ENCODE measurements at places on chromosomes 13 and 19.

- peak; percentile 10 for DNase-seq
These were observed 297.0 kb downstream of the RBM26 start for GRCh38 chr13:79108914-79109643.

DNA sequence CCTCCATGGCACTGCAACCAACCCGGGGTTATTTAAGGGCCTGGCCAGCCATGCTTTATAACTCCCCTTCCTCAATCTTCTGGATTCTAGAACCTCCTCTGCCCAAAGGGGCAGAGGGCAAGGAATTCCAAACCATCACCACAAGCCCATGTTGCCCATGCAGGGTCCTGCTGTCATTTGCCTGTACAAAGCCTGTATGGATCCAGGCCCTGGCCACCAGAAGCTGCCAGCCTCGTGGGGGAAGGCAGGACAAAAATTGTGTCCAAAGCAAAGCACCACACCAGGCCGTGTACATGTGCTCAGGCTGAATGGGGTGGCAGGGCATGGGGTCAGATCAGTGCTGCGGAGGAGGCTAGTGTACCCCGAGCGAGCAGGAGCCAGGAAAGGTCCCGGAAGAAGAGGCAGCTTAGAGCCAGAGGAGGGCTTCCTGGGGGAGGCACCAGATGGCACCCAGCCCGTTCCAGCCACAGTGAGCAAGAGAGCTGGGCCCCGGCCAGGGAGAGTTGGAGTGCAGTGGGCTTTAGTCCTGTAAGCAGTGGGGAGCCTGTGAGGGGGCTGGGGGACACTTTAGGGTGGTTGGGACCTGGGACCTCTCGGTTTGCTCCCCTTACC, 35.8 kb downstream of the CAPN12 start:
- no peak for DNase-seq

- no peak for DNase-seq
These were observed 257.7 kb downstream of the SPRY2 start for GRCh38 chr13:80083081-80083852.

DNA sequence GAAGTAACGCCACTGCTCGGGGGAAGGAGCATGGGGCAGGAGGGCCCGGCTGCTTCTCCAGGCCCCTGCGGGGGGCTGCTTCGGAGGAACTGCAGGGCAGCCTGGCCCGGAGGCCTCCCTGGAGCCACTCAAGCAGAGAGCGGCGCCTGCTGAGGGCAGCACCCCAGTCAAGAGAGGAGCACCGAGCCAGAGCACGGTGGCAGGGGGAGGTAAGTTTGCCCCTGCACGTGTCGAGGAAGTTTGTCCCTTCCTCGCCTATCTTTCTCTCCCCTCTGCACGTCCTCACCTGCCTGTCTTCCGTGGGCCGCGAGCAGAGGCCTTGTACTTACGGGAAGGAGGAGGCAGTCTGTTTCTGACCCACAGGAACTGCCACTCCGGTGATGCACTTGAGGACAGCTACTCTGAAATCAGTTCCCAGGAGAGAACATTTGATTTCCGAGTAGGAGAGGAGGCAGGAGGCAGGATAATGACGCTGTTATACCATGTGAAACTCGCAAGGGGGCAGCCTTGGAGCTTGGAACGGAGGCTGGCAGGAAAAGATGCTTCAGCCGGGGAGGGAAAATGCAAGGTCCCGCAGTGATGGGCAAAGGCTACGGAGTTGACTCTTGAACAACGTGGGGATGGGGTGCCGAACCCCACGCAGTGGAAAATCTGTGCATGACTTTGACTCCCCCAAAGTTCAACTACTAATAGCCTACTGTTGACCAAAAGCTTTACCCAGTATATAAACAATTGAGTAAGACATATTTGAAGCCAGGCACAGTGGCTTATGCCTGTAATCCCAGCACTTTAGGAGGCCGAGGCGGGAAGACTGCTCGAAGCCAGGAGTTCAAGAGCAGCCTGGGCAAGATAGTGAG, 5.0 kb downstream of the FFAR1 start:
- peak; percentile 28 for DNase-seq

DNA sequence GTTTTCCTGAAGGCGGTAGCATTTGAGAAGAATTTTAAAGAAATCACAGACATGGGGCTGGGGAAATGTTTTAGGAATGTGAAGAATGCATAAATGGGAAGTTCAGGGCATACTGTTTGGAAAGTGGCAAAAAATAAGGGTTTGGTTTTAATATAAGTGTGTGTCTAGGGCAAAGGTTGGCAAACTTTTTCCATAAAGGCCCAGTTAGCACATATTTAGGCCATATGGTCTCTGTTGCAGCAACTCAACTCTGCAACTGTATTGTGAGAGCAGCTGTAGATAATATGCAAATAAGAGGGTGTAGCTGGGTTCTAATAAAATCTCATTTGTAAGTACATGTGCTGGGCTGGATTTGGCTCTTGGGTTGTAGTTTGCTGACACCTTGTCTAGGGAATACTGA, 521.9 kb downstream of the DIAPH3 start:
- no peak for DNase-seq

DNA sequence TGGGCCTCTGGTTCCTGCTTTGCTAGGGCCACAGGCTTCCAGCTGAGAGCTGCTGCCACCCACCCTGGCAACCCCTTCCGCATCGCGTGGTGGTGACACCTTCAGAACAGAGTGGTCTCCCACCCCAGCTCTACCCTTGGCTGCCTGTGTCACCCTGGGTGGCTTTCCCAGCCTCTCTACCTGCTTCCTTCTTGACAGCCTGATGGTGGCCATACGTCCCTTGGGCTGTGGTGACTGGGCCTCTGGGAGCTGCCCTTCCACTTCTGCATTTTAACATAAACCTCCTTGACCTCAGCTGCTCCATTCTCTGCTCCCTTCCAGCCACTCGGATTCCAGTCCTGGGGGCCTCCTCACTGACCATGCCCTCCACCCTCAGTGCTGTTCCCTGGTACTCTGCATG, 17.0 kb downstream of the PAK4 start:
- no peak for DNase-seq

All from NCI-H2107 (cell line).